ENCODE measurements at places on chromosomes 7 and 10.

- no peak for DNase-seq
Measured at GRCh38 chr10:29113616-29113945, 175.3 kb upstream of the LYZL1 start.

DNA sequence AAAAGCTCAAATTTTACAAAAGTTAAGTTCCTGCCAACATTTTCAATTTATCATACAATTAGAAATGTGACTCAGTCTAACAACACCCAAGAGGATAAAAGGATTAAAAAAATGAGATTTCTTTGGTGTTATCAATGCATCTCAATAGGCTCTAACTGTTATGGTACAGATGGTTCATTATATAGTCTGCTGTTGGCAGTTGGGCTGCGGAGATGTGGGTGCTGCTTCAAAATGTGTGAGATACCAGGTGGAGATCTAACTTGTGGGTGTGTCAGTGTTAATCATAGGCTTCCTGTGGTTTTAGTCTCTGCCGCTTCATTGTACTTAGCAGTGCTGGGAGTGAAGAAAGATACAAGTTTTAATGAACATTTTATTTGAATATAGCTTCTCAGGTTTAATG is 231.2 kb downstream of the EXOC4 start:
- no peak for DNase-seq

DNA sequence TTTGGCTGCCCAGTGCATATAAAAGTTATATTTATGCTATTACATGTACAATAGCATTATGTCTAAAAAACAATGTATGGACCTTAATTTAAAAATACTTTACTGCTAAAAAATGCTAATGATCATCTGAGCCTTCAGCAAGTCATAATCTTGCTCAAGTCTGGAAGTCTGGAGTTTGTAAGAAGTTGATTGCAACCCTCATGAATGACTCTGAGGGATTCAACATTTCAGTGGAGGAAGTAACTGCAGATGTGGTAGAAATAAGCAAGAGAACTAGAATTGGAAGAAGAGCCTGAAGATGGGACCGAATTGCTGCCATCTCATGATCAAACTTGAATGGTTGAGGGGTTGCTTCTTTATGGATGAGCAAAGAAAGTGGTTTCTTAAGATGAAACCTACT is 13.0 kb upstream of the ADAMTS14 start:
- no peak for DNase-seq

- DNase-seq = peak; percentile 75
Measured at GRCh38 chr10:33252794-33253203, 81.7 kb downstream of the NRP1 start.

GRCh38 chr7:10889266-10889898 is 84.3 kb upstream of the PHF14 start:
- peak; percentile 78 for DNase-seq

DNA sequence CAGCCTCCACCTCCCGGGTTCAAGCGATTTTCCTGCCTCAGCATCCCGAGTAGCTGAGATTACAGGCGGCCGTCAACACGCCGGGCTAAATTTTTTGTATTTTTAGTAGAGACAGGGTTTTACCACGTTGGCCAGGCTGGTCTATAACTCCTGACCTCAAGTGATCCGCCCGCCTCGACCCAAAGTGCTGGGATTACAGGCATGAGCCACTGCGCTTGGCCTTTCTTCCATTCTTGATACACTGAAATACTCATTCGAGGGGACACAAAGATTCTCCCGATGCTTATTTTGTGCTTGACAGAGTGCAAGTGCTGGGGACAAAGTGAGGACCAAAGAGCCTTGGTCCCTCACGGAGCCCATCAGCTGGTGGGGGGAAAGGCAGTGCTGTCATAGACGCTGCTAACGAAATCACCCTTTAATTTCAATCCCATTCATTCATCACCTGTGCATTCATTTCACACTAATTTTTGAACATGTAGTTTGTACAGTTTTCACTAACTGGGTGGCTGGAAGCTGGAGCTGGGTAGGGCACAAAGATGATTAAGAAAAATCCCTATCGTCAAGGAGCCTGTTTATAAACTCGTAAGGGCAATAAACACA is 621 bp upstream of the FAM133B start:
- DNase-seq = no peak

- peak; percentile 47 for DNase-seq
Measured at GRCh38 chr10:68871105-68871711, 29.9 kb upstream of the DDX50 start.

DNA sequence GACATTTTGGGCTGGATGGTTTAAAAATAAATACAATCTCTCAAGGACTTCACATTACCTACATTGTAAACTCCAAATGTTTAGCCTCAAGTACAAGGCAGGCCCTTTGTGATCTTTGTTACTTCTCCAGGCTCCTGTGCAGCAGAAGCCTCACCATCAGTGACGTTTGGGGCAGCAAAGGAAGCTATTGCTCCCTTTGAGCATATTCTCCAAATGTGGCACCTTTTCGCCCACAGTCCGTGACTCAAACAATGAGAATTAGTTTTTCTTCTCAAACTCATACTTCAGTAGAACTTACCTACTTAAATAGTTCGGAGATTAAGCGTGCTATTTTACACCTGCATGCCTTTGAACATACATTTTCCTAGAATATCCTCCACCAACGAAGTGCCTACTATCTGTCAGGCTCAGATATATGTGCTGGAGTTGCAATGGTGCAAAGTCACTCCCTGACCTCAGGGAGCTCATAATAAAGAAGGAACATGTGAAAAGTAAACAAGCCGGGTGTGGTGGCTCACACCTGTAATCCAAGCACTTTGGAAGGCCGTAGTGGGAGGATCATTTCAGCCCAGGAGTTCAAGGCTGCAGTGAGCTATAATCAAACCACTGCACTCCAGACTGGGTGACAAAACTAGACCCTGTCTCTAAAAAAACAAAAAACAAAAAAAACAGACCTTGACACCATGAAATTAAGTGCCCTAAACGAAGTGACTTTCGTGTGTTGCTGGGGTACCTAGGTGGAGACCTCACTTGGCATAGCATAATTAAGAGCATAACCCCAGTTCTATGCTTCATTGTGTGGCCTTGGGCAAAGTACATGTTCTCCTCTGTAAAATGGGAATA is 1.2 kb upstream of the ABCF2 start:
- no peak for DNase-seq

GRCh38 chr10:97482381-97482780 is 15.8 kb downstream of the MMS19 start:
- no peak for DNase-seq

DNA sequence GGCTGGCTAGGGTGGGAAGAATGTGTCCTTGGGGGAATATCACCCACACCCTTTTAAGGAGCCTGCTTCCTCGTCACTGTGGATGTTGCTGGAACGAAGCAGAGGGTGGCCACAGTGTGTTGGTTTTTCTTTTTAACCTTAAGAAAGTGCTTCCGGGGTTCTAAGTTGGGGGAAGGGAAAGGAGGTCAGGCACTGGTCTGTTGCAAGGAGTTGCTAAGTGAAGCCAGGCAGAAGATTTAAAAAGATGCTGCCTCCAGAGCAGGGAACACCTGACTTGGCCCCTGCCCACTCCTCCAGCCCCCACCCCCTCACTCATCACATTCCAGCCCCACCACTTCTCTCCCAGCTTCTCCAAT is 213.1 kb downstream of the EMX2 start:
- DNase-seq = no peak

All from AG20443 (cell line).